A673 (cell line): ENCODE measurements at places on chromosomes 12 and 14.

DNA sequence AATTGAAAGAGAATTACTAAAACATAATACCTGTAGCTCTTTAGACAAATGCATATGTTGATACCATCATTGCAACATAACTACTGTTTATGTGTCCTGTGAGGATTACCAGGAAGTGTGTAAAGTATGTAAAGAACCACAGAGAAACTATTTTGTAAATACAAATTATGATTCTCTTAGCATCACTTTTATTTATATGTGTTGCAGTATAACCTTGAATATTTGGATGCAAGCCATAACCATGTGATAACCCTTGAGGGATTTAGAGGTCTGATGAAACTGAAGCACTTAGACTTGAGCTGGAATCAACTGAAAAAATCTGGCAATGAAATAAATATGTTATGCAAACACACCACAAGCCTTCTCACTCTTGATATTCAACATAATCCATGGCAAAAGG lies 77.5 kb downstream of the LRRC9 start:
- DNase-seq, result peak; percentile 9

GRCh38 chr14:56216626-56217379 lies 98.6 kb downstream of the PELI2 start:
- DNase-seq, result peak; percentile 59

- no peak for DNase-seq
These were observed 232.7 kb upstream of the ABCD2 start for GRCh38 chr12:39852346-39852745.

DNA sequence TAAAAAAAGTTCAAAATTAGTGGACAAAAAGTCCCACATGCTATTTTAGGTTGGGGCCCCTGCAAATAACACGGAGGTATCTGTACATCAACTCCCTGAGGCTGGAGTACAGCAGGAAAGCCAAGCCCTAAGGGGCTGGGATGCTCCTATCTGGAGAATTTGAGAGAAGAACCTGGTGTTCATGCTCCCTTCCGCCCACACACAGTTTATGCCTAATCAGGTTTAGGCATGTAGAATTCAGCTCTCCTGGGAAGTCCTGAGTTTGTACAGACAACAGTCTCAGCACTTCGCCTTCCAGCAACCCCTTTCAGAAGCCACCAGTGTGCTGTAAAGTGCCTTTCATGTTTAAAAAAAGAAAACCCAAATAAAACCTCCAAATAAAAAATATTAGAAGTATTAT lies 237.3 kb upstream of the GRIP1 start:
- DNase-seq, result peak; percentile 27

GRCh38 chr12:116535241-116535640 lies 23.9 kb upstream of the MAP1LC3B2 start:
- no peak for DNase-seq

DNA sequence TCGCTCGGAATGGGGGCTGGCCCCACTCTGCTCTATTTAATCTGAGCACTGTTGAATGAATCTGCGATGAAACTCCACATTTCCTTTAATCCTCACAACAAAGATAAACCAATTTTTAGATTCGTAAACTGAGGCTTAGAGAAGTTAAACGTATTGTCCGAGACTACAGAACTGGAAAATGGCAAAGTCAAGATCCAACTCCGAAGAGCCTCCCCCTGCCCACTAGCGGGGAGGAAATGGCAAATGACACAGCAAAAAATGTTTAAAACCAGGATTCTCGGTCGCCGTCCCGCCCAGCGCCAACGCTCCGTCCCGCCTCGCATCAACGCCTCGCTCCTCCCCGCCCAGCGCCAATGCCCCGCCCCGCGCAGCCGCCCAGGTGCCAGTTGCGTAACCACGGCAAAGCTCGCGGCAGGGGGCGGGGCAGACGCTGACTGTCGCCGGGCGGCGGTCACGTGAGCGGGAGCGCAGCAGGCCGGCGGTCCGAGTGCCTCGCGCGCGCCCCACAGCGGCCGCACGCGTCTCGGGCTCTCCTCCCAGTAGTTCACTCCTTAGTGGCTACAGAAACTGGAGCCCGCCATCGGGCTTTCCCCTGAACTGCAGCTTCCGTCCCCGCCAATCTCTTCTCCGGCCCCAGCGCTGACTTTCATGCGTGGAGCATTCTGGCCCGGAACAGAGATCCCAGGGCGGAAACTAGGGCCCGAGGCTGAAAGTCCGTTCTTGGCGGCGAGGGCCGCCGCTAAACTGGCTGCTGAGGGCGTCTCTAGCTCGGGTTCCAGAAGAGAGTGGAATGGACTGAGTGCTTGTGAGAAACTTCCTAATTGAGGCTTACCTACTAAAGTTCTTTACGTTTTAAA lies 13.6 kb upstream of the LRRC23 start:
- peak; percentile 98 for DNase-seq

- DNase-seq, result no peak
These were observed 173.6 kb downstream of the SEC23A start for GRCh38 chr14:38929416-38929815.

- no peak for DNase-seq
These were observed at the start of gene RNASE1 for GRCh38 chr14:20802341-20803084. Gene RNASE1 (minus strand): TSS chr14:20802844. CDS start chr14:20802068, 776 bp downstream.

DNA sequence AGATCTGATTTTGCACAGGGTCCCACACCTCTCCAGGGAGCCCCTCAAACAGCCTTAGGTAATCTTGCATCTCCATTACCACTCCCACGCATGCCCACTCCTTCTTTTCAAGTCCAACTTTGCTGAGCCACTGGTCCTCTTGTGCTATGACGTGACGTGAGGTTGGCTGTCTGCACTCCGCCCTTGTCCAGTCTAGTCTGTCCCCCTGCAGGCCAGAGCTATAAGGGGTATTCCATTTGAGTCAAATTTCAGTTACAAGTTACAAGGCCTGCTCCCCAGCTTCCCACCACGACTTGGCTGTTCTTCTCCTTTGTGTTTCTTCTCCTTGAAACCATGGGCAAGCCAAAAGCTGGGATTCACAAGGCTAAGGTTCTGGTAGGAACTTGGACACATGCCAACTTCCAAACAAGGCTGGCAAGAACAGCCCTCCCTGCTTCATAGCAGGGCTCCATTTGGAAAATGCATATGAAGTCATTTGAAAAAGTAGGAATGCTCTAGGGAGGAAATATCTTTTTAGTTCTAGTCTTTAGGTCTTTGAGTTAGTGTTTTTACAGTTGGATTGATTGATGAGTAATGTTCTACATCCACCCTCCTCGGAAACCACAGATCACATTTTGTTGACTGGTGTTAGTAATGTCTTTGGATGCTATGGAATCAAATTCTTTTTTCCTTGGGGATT lies 49.1 kb downstream of the KCNA1 start:
- no peak for DNase-seq

DNA sequence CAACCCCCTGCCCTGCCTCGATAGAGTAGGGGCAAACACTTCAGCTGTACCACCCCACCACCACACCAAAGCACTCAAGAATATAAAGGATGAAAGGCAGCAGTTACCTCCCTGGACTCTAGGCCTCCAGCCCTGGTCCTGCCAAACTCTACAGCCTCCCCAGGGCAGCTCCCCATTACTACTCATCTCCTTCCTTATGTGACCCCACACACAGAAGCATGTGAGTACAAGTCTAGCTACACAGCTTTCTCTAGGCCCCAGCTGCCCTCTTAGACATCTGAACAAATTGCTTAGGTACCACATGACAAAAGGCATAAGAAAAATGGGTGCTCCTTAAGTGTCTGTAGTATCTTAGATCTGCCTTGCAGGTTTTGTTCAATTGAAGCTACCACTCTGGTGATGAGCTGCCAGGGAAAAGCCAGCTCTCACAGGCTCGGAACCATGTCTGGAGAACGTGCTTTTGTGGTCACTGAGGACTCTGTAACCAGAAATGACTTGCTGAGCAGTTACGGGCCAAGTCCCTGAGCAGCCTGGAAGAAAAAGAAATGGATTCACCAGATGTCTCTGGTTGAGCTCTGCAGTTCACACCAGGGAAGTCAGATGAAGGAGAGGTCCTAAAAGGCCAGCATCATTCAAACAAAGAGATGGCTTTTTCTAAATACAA lies 32.8 kb downstream of the FMNL3 start:
- no peak for DNase-seq

GRCh38 chr12:130384234-130384633 lies 46.5 kb downstream of the PIWIL1 start:
- no peak for DNase-seq

- no peak for DNase-seq
These were observed 1.5 kb upstream of the HSP90B1 start for GRCh38 chr12:103928682-103929045.

DNA sequence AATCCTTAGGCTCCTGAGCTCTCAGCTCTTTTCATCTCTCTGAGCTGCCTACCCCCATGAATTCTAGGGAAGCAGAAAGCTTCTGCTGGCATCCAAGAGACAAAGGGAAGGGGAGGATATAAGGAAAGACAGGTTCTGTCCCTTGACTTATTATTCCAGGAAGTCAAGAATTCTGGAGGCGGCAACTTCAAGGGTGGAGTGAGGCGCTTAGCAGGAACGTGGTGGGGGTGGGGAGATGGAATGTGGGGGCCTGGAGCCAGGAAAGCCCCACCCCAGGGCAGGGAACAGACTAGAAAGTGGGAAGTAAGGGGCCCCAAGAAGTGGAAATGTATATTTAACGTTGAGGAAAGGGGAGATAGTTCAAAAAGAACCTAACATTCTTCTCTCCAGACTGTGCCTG lies 1.4 kb downstream of the CALCOCO1 start:
- no peak for DNase-seq

DNA sequence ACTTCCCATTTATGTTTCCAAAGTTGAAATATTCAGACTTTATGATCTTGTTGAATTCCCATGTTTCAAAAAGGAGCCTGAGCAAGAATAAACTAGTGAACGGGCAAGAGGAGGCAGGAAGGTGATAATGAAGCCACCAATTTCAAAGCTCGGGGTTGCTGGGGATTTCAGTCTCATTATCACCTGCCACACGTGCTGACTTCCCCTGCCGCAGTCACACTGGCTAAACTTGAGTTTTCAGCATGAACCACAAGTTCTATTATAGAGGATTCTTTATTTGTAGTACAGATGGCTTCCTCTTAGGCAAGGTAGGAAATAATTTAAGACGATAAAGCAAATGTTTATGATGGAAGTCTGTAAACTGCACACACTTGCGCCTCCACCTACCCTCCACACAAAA lies 18.1 kb upstream of the DIABLO start:
- no peak for DNase-seq

DNA sequence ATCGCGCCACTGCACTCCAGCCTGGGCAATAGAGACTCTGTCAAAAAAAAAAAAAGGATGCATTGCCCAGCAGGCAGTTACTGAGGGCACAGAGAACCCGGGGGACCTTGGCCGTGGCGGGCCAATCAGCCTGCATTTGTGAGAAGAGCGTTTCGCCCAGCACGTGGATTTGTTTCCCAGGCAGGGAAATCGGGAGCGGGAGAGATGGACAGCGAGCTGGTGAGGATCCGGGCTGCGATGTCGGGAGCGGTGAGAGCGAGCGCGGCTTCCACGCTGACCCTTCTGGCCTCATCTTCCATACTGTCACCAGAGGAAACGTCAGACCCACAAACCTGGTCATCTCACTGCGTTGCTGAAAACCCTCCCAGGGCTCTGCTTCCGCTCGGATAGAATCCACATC lies 123.5 kb downstream of the RIMBP2 start:
- no peak for DNase-seq

DNA sequence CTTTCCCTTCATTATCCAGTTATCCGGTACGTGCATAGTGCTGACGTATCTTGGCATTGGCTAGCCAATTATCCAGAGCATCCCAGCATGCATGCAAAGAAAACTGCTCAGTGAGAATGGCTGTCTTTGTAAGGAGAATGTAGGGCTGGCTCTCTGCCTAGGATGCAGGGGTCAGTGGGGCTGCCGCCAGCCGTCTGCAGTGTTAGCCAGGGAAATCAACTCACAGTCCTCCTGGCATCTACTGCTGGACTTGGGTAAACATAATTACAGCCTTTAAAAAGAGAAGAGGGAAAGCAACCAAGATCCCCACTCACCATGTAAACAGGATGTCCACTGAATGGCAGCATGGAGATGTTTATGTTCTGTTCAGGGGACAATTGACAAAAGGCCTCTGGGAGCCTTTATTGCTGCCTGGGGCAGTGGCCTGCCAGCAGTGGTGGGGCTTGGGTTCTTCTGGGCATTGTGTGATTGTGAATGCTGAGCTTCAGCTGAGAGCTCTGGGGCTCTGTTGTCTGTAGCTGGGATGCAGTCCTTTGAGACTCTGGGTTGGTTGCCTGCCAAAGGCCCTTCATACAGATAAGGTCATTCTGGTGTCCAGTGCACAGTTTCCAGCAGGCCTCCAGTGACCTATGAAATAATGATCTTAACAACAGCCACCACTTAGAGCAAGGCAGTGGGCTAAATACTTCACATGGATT lies 121.8 kb downstream of the TBC1D30 start:
- no peak for DNase-seq

- DNase-seq, result no peak
These were observed 164.6 kb downstream of the GCH1 start for GRCh38 chr14:54738009-54738408.

- no peak for DNase-seq
These were observed 606.0 kb upstream of the TMEM132C start for GRCh38 chr12:127660961-127661360.

DNA sequence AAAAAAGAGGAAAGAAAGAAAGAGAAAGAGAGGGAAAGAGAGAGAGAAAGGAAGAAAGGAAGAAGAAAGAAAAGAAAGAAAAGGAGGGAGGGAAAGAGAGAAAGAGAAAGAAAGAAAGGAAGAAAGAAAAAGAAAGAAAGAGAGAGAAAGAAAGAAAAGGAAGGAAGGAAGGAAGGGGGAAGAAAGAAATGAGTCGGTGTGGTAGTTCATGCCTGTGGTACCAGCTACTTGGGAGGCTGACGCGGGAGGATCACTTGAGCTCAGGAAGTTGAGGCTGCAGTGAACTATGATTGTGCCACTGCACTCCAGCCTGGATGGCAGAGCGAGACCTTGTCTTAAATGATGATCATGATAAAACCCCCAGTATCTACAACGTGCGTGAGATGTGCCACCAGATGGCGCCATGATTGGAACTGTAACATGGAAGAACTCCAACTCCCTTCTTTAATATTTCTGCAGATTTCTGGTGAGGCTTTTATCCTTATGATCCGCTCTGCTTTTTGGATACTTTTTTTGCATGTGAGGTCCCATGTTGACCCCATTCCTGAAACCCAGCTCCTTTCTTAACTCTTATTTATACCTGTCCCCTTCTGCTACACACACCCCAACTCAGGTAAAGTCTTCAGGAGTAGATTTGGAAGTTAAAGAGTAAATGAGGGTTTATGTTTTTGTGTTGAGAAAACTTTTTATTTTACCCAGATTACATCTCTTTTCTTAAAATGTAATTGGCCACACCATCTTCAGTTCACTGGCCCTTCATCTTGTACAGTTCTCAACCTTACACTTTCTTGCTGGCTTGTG lies 25.6 kb downstream of the RNASE10 start:
- peak; percentile 85 for DNase-seq

- DNase-seq, result no peak
These were observed 28.3 kb downstream of the CGRRF1 start for GRCh38 chr14:54538055-54538454.

DNA sequence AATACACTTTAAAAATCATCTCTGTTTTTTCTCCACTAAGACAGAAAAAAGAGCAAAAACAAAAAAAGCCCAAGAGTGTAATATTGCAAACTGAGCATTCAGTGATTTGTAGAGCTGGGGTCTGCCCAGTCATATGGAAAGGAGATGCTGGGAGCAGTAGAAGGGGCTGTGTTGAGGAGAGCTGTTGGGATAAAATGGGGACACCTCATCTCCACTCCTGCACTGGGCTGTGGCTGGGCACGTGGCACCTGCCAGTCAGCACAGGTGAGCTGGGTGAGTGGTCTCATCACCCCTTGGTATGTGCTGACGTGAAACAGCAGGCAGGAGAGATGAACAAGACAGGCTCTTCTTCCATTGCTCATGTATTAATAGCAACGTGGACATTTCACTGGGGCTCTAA lies 217.4 kb downstream of the C12orf42 start:
- no peak for DNase-seq

GRCh38 chr14:100048786-100049185 lies 16.4 kb upstream of the EVL start:
- no peak for DNase-seq
